GM04503 (cell line): ENCODE measurements at places on chromosomes 12 and 14.

GRCh38 chr14:95577067-95577800 lies 42.4 kb downstream of the GLRX5 start:
- DNase-seq, result no peak

DNA sequence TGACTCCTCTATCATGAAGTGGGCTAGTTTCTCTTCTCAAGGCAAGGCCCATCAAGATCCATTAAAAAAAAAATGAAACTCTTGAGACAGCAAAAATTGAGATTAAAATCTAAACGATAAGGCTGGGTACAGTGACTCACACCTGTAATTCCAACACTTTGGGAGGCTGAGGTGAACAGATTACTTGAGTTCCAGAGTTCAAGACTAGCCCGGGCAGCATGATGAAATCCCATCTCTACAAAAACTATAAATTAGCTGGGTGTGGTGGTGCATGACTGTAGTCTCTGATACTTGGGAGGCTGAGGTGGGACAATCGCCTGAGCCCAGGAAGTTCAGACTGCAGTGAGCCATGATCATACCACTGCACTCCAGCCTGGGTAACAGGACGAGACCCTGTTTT lies 226.5 kb upstream of the SOX5 start:
- DNase-seq, result no peak

DNA sequence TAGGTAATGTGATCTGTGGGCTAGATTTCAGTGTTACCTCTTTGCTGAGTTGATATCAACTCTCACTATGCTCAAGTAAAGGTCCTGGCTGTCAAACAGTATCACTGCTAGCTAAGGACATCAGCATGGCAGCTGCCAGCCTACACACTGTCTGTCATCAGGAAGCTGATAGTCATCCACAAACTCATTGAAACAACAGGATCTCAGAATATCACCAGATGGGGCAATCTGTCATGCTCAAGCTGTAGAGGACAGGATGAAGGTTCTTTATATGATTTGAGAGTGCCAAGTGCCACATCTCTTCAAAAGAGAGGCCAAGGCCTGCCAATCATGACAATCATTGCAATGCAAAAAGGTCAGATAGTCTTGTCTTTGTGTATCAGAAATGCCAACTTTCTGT lies 811.5 kb upstream of the SEL1L start:
- DNase-seq, result no peak

DNA sequence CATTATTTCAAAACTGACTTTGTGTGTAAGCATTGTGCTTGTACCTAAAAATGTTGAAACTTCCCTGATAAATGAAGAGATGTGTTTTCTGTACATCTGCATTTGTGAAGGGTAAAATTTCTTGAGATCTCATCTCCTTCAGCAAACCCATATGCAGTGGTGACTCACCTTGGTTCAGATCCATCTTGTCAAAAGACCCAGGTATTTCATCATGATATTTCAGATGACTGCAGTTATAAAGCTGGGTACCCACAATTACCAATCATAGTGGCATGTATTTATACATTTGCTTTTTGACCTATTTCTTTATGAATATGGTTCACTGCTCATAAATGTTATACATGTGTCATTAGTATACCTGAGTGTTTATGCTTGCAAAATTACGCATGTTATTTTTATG lies 1213.6 kb downstream of the GALC start:
- no peak for DNase-seq

DNA sequence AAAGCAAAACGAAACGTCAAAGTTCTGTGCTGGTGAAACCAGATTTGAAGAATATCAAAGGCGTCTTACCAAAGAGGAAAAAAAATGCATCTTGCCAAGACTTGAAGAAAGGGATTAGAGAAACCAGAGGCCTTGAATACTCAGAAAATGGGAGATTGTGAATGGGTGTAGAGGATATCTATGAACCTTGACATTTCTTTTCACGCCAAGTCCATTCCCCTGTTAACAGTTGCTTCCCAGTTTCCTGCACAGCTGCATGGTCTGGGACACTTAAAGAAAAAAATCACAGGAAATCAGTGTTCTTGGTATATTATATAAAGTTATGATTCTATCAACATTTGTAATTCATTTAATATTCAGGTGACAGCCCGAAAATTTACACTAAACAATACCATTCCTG lies 1.4 kb upstream of the GTF2A1 start:
- no peak for DNase-seq

DNA sequence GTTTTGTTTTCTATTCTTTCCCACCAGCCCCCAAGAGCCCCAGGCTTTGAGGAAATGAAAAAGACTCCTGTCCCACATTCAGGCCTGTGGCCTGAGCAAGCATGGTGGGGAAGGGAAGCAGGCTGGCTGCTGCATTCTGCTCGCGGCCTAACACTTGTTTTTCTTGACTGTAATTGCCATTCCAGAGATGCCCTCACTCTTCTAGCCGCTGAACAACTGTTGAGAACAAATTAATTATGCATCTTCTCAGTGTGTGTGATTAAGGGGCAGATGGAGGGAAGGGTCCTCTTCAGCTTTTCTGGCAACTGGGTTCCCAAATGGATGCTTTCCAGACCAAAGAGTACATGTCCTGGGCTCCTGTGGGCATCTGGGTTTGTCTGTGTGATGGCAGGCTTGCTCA lies 43.3 kb downstream of the ADCK1 start:
- DNase-seq, result no peak

DNA sequence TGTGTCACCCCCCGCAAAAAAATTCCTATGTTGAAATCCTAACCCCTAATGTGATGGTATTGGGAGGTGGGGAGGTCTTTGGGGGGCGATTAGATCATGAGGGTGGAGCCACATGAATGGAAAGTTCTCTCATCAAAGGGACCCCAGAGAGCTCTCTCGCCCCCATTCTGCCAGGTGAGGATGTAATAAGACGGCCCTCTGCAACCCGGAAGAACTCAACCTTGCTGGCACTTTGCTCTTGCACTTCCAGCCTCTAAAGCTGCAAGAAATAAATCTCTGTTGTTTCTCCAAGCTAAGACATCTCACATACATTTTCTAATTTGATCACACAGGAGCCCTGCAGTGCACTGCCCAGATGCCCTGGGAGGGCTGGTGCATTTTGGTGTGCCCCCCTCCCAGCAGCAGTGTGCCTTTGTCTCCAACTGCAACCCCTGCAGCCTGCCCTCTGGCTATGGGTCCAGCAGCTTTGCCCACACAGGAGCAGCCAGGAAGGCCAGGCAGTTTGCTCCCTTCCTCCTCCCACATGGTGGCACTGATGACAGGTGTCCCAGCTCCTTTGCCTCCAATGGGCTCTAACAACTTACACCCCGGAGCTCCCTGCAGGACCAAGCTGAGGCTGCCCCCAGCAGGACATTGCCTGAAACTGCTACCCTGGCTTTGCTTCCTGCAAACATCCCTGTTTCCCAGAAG lies 59.3 kb downstream of the C14orf132 start:
- DNase-seq, result no peak
